ENCODE measurements at places on chromosomes 1 and 21.

GRCh38 chr21:27839512-27840115 lies 872.7 kb upstream of the ADAMTS5 start:
- no peak for DNase-seq

DNA sequence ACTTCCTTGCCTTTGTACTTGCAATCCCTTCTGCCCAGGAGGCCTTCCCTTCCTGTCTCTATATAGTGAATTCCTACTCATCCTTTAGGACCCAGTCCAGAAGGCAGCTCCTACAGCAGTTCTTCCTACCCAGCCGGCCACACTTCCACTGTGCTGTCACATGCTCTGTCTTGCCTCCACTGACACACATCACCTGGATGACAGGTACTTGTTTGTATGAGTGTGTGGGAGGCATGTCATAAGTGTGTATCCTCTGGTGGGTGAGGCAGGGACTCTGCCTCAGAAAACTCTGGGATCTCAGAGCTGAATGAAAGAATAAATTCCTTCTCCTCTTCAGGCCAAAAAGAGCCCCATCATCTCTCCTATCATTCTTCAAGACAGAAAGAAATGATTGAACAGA lies 5.1 kb upstream of the OSCP1 start:
- DNase-seq = no peak

DNA sequence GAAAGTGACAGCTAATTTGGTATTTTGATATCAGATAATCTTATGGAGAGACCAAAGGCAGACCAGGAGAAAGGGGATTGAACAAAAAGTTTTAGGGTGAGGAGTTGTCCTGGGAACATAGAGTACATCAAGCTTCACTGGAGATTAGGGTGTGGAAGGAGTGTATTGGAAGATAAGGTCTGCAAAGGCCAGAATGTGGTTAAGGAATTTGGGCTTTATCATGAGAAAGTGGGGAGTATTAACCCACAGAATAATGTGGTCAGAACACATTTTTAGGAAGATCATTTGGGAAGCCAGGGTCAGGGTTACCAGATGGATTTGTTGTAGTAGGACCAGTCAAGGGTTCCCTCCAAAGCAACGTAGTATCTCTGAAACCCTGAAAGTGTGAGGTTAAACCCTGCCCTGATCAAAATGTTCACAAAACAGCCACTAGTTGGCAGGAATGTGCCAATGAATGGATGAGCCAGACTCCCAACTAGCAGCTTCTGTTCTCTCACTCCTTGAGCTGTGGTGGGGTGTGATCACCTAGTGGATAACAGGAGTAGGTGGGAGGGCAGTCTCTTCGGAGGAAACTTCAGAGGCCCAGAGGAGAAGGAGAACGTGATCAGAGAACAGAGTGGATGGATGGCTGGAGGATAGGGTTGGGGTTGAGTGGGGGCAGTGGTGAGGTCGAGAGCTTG lies 35.8 kb downstream of the SLC2A1 start:
- DNase-seq = no peak

- no peak for DNase-seq
These were observed 68.3 kb upstream of the GJB5 start for GRCh38 chr1:34686531-34686930.

DNA sequence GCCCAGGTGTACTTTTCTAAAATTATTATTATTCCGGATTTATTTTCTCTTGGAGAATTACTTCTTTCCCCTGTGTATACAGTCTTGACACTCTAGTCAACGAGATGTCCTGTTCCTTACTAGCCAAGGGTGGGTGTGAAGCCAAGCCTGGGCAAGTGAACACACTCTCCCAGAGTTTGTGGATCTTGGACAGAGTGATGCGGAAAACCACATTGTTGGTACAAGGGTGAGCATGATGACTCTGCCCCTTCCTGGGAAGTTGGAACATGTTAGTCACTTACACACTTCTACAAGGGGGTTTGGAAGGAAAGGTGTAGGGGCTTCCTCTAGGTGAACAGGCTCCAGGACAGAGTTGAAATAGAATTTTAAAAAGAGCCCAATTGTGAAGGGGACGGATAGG lies 20.0 kb upstream of the RD3 start:
- DNase-seq = no peak

DNA sequence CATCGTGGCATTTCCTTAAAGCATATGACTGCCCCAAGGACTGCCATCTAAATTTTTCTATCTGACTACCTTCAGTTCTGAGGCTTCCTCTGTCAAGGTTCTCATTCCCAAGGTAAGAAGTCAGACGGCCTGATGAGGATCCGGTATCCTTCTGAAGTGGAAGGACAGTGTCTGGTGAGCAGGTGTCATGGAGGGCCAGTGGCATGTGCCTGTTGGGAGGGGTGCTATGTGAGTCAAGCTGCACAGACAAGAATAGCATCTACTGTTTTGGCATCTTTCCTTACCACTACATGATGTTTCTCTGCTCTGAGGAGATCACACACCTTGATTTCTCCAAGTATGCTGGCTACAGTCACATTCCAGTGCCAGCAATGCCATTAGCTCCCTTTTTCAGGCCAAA lies 99.6 kb upstream of the RGS1 start:
- no peak for DNase-seq

- no peak for DNase-seq
These were observed 530.7 kb upstream of the ADGRL2 start for GRCh38 chr1:81270051-81270450.

DNA sequence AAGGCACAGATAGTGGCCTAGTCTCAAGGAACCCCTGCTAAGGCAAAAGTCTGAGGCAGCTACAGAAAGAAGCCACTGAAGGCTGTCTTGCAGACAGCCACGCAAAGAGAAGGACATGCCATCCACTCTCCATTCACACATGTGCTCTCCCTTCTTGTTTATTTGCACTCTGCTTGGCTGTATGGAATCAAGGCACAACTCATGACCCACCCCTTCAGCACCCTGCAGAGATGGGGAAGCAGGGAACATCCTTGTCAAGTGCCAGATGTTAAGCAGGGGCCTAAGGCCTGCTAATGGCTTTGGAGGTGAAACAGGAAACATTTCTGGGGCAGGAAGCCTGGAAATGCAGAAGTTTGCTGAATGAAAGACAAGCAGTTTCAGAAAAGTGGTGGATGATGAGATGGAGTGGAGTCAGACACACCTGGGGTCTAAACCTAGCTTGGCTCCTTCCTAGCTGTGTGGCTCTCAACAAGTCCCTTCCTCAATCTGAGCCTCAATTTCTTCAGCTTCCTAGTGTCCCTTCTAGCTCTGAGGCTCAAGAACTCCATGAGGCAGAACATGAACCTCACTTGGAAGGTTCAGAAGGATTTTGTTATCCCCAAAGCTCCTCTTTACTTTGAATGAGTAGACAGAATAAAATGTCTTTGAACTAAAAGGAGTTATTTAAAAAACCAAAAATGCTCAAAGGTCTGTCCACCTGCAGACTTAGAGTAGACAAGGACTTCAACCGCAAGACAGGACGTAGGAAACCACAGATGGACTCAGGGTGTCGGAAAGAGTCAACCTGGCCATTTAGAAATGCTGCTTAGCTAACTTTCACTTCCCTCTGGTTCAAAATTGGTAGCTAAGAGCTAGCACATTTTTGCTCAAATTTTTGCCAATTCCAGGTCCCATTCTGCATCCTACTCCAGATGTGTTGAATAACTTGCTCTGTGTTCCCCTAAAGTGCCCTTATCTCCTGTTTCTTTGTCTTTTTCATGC lies 283.1 kb downstream of the PLPP3 start:
- DNase-seq = no peak

- DNase-seq = no peak
These were observed 670 bp downstream of the CLSTN1 start for GRCh38 chr1:9822897-9823692.

GRCh38 chr21:15306271-15306670 lies 241.5 kb upstream of the NRIP1 start:
- DNase-seq = no peak

DNA sequence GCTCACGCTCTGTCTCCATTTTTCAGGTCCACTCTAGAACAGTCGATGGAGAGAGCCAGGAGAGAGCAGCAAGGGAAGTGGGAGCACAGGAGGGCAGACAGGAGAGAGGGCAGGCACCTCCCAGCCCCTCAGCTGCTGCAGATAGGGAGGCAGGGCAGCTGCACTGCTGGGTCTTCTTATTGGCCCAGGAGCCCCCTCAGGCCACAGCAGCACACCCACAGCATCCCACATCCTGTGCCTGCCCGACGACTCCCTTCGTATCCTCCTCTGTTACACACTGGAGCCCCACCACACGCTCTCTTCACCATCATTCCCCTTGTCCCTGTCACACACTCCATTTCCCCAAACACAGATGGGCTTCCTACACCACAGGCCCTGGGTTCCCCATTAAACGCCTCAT lies 13.7 kb upstream of the ARTN start:
- DNase-seq = no peak

GRCh38 chr1:16352842-16353535 lies 709 bp upstream of the FBXO42 start:
- DNase-seq = no peak

DNA sequence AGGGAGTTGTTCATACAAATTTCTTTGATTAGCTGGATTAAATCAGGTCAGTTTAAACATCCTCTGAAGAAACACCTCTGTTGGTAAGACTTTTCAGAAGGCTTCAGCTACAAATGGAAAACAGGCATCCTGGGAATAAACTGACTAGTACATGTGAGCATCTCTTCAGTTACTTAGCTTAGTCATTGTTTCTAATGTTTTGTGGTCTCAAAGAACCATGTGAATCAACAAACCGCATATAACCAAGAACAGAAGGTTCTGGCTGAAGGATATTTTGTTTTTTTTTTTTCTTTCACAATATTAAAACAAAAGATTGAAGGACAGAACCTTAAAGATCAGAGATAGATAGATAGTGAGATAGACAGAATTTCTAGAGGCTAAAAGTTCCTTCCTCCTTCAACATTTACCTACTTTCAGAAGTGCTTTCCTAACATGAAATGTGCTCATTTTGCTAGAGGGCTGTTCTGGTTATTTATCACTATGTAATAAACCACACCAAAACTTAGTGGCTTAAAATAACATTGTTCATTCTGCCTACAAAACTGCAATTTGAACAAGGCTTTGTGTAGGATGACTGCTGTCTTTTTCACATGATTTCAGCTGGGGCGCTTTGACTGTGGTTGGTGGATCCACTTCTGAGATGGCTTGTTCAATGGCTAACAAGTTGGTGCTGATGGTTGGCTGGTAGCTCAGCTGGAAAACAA lies 119.8 kb upstream of the PTGFR start:
- no peak for DNase-seq

- DNase-seq = no peak
These were observed 133.0 kb downstream of the ITSN1 start for GRCh38 chr21:33775100-33775828.

- DNase-seq = no peak
These were observed 18.7 kb downstream of the TMEM53 start for GRCh38 chr1:44655609-44656008.

DNA sequence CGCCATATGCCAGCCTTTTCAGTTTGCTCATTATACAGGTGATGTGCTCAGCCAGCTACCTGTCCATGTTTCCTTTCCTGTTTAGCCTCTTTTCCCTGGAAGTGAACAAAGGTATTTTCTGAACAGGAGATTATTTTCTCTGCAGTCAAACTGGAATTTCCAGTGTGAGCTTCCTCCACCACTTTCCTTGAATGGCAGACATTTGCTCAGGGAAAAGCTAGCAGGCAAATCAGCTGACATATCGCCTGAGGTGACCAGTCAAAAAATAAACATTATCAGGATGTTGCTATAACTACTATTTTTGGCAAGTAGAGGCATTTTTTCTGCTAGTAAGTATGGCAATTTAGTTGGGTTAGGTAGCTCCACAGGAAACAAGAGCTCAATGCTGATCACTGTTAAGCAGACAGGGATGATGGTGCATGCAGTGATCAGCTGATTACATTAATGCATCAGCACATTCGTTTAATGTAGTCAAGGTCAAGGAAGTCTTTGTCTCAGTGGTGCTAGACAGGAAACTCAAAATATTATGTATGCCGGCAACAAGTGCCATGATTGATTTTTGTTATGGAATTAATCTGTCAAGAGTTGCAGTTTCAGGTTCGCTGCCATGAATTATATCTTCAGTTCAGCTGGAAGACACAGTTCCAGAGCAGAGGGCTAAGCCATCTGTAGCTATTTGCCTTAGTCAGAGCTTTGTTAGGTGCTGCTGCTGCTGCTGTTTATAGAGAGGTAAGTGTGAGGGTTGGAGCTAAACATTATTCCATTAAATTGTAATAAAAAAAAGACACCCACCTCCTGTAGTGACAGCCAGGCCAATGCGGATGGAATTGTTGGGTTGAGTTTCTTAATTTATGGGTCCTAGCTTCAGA lies 179.7 kb upstream of the ST6GALNAC5 start:
- DNase-seq = no peak

- DNase-seq = no peak
These were observed 107.6 kb downstream of the ETS2 start for GRCh38 chr21:38913120-38913892.

- DNase-seq = no peak
These were observed 34.2 kb downstream of the SYF2 start for GRCh38 chr1:25197982-25198662.

DNA sequence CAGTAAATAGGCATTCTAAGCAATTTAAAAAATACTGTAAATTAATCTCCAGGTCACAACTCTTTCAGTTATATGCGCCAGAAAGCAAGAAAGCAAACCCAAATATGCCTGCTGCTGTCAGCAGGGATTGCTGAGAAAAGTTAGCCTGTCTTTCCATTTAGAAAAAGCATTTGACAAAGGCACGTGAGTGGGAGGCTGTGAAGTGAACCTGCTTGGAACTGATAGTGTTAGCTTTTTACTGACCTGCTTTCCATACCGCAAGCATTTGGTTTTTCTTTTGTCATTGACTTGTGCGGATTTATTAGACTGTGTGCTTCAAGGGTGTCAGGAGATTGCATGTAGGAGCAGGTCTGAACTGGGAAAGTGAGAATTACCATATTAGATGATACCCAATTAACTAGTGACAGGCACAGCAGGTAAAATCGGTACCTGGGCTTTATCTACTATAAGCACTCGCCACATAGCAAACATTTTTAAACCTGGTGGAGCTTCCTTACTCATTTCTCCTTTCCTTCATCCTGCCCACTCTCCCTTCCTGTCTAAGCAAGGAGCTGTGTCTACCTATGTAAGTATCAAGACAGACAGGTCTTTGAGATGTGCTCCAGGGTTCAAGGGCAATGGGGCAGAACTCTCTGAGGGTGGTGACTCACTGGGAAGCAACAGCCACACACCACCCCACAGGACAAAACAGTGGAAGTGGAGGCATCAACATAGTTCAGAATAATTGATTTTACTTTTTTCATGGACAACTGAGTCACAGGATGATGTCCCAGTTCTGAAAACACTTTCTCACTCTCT lies 323.9 kb downstream of the DISC1 start:
- no peak for DNase-seq

DNA sequence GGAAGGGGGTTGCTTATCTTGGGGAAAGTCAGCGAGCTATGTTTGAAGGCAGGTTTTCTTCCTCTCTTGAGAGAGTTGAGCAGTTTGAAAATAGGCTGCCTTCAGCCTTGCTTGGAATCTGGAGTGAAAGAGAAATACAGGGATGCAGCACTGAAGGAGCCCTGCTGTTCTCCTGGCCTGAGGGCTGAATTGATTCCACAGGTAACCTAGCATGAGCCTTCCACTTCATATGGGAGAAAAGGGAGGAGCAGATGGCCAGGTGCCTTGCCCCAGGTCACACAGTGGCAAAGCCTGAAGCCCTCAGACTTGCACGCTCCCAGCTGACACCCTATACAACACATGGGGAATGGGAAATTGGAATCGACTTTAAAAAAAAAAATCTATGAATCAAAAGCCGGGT lies 88.0 kb upstream of the WLS start:
- no peak for DNase-seq

- DNase-seq = no peak
These were observed 761 bp upstream of the NPHS2 start for GRCh38 chr1:179576509-179576908.
